ENCODE measurements at places on chromosomes 4 and X. TPM values are rescaled to one million over a fixed set of nuclear protein-coding genes. Genes with fewer than 3 reads are reported as not detected.

- no peak for DNase-seq
These were observed 31.5 kb upstream of the IL21 start for GRCh38 chr4:122652379-122652778.

The MAP3K15 gene
- 1.6 TPM for polyA plus RNA-seq

- DNase-seq = no peak
These were observed 187.7 kb downstream of the UNC5C start for GRCh38 chr4:95360906-95361695.

DNA sequence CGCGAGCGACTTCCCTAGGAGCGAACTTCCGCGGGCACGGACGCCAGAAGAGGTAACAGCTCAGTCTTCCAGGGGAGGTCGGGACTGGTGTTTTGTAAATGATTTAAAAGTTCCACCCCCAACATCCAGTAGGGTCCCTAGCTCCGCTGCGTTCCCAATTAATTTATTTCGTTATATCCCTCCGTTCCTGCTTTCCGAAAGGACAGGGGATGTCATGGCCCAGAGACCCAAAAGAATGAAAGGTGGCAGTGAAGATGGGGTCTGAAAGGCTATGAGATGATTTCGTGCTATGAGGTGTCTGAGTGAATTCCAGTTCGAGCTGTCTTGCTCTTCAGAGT lies 373 bp upstream of the SMIM43 start:
- DNase-seq = no peak

GRCh38 chr4:73127839-73128453 lies 58.4 kb upstream of the COX18 start:
- no peak for DNase-seq

The HS6ST2 gene
- polyA plus RNA-seq = 20.4 TPM

DNA sequence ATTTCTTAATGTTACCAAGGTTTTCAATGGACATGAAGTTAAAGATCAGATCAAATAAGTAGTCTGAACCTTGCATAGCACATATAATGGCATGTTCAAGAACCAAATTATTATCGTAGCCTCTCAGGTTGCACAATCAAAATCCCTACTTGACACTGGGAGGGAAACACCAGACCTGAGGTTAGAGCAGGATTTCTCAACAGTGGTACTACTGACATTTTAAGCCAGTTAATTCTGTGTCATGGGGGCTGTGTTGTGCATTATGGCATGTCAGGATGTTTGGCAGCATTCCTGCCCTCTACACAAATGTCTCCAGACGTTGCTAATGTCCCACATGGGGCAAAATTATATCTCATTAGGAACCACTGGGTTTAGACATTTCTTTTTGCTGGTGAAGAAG lies 20.8 kb downstream of the RLIM start:
- DNase-seq = no peak

GRCh38 chr4:128279624-128280225 lies 7.9 kb downstream of the PGRMC2 start:
- DNase-seq = no peak

The OPN1MW2 gene
- polyA plus RNA-seq = not detected

DNA sequence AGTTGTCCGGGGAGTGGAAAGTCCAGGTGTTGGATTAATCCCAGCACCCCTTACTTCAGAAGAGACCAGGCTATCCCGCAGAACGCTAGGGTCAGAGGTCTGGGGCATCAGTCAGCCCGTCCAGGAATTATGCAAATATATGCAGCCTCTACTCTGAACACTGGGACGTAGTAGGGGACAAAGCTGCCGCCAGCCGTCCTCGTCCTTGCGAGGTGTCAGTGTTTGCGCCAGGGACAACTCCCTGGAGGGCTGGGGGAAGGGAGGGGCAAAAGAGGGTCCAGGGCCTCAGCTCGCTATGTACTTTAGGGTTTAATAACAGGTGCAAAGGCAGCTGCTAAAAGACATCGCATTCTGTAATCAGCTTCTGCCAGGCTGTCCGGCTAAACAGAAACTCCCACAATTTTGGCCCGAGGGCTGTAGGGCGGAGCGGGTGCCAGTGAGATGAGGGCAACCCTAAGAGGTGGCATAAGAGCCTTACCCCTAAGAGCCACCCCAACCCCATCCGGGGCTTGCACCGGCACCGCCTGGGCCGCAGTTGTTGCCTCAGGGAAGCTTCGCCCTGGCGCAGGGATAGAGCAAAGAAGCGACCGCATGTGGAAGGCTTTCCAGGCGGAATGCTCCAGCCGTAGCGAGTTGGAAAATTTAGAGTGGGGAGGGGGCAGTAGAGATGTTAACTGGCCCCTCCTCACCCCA lies 8.4 kb downstream of the HAND2 start:
- no peak for DNase-seq

Data from left lung (tissue), 14 donors.